ENCODE measurements at places on chromosomes 4 and X.

DNA sequence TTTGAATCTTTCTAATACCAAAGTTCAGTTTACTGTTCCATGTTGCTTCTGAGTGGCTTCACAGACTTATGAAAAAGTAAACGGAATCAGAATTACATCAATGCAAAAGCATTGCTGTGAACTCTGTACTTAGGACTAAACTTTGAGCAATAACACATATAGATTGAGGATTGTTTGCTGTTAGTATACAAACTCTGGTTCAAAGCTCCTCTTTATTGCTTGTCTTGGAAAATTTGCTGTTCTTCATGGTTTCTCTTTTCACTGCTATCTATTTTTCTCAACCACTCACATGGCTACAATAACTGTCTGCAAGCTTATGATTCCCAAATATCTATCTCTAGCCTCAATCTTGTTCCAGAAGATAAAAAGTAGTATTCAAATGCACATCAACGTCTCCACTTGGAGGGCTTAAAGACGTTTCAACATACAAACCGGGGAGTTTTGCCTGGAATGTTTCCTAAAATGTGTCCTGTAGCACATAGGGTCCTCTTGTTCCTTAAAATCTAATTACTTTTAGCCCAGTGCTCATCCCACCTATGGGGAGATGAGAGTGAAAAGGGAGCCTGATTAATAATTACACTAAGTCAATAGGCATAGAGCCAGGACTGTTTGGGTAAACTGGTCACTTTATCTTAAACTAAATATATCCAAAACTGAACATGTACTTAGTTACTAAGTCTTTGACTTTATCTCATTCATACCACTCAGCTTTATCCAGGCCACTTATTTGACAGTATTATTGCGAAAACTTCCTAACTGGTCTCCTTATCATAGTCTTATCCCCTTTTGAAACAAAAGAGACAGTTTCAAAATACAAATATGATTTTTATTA, 3.6 kb upstream of the AFP start:
- DNase-seq, result no peak

DNA sequence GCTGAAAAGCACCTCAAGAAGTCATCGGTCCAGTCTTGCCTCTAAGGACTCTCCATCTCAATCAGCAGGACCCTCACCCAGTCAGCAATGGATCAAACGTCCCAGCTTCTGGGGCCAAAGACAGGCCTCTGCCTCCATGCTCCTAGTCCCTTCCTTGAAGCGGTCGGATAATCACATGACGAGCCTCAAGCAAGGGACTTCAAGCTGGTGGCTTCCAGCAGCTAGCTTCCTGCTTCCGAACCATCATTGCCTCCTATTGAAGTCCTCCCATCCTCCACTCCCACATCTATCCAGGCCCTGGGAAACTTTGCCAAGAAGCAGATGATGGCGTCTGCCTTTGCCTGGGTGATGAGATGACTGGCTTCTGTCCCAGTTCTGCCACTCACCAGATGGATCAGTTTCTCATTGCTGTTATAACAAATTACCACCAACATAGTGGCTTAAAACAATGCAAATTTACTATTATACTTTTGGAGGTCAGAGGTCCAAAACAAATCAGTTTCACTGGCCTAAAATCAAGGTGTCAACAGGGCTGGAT, 135.2 kb upstream of the MAMLD1 start:
- DNase-seq, result no peak

- DNase-seq, result peak; percentile 36
Measured at GRCh38 chr4:120009731-120010130, 56.9 kb downstream of the MAD2L1 start.

GRCh38 chrX:73213734-73214425, 771 bp downstream of the NAP1L2 start:
- DNase-seq, result no peak

DNA sequence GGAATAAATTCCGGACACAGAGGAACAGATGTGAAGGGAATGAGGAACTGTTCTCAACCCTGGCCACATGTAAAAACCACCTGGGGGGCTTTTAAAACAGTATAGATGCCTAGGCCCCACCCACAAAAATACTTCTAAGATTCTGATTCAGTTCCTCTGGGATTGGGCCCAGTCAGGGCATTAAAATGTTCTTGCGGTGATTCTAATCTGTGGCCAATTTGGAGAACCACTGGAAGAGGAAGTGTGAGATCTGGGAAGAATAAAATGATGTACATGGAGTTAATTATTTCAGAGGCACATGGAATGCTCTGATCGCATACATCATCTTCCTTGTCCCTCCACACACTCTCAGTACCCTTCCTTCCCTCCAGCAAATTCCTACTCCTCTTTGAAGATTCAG, 192.2 kb downstream of the APBB2 start:
- no peak for DNase-seq

DNA sequence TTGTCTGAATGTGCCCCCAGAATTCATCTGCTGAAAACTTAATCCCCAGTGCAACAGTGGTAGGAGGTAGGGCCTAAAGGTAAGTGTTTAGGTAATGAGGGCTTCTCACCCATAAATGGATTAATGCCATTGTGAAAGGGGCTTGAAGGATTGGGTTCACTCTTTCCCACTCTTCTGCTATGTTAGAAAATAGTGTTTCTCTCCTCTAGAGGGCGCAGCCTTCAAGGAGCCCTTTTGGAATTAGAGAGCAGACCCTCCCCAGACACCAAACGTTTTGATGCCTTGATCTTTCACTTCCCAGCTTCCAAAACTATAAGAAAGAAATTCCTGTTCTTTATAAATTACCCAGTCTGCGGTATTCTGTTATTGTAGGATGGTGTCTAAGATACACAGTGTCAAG, 706.4 kb downstream of the SMARCA1 start:
- DNase-seq, result no peak

GRCh38 chrX:3585719-3586118, 127.7 kb downstream of the PRKX start:
- DNase-seq, result no peak

DNA sequence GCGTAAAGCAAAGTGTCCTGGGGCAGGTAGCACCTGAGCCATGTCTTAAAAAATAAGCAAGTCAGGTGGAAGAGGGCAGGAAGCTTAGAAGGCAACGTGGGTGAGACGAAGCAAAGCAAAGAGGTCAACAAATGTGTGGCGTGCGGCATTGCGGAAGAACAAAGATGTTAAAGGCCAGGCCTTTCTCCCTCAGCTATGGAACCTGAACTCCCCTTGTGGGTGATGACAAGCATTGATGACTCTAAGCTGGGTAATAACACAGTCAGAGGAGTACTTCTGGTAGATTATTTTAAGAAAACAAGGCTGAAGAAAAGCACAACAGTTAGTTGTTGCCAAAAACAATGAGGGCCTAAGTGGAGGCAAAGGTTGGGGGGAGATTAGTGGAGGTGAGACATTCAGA, 29.0 kb upstream of the SORBS2 start:
- no peak for DNase-seq

- no peak for DNase-seq
Measured at GRCh38 chr4:107870916-107871786, 46.4 kb downstream of the SGMS2 start.
